ENCODE measurements at places on chromosomes 1 and 21.

- DNase-seq: no peak
These were observed 268.8 kb upstream of the NCAM2 start for GRCh38 chr21:20729376-20729775.

DNA sequence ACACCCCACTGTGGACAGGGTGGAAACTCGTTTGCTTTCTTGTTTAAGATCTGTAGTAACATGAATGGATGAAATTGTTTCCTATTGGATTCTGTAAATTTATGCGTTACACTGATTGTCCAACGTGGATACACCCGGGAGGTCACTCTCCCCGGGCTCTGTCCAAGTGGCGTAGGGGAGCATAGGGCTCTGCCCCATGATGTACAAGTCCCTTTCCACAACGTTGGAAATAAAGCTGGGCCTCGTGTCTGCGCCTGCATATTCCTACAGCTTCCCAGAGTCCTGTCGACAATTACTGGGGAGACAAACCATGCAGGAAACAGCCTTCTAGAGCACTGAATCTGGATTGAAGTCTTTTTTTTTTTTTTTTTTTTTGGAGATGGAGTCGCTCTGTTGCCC, 1.4 kb downstream of the RCC1 start:
- DNase-seq: no peak

DNA sequence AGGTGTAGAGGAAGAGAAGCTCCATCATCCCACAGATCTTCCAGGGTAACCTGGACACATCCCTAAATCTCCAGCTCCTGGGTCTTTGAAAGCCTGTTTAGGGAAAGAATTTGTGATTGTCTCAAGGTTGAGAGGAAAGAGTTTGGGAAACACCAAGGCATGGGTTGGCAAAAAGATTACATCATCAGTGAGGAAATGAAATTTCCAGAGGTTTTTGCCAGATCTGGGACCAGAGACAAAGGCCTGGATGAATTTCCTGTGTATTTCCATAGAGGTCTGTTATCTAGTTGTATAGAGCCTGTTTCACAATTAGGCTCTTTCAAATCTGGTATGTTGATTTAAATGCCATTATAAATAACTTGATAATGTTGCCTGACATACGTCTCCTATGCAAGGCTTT, 82.3 kb downstream of the GPR89B start:
- DNase-seq: no peak

DNA sequence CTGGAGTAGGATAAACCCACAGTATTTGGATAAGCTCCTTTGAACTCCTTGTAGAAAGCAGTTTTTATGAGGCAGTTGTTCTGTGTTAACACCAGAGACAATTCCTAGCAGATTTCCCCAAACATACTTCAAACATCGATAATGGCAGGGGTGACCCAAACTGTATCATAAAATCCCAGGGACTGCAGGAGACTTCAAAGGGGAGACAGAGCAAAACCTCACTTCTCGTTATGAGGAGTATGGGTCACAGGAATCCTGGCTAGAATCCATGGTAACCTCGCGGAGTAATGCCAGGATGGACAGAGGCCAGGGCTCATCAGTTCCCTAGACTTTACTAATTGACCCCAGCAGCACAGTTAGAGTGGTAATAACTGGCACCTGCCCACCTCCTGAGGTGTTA, 148.0 kb downstream of the DHRS3 start:
- DNase-seq: no peak

DNA sequence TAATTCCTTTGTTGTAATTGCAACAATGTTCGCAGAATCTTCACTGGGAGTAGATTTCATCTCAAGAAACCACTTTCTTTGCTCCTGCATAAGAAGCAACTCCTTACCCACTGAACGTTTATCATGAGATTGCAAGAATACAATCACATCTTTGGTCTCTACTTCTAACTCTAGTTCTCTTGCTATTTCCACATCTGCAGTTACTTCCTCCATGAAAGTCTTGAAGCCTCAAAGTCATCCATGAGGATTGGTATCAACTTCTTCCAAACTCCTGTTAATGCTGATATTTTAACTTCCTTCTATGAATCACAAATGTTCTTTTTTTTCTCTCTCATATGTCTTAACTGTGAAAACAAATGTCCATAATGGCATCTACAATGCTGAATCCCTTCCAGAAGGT, 118.6 kb upstream of the RAB4A start:
- no peak for DNase-seq

- no peak for DNase-seq
These were observed 22.5 kb downstream of the CEPT1 start for GRCh38 chr1:111162488-111162880.

DNA sequence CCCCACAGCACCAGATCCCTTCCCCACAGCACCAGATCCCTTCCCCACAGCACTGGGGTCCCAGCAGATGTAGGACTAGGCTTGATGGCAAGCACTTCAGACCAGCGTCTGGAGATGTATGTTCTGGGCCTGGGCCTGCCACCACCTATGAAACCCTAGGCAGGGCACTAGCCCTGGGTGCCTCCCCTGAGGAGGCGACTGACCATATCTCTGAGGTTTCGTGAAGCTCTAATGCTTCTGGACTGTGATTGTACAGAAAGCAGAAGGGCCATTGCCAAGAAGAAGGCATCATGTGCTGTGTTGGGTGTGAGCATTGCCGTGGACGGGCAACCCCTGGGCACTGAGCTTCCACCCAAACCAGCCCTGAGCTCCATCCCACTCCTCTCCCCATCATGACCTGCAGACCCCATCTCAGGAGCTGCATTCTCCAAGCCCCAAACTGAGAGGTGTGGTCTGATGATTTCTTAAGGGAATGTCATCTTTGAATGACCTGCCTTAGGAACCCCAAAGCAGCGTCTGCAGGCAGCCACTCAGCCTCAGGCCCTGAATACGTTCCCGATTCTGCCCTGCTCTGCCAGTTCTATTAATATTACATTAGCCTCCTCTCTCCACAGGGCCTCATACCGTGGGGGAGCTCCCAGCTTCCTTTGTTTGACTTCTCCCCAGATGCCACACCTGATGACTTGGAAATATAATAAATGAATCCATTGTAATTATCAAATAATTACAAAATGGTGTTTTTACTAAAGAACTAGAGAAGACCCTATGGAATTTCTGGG, 163.4 kb downstream of the TRIM33 start:
- no peak for DNase-seq

- DNase-seq: no peak
These were observed 79.2 kb downstream of the PROX1 start for GRCh38 chr1:214066936-214067335.

GRCh38 chr1:207581496-207582153, 63.3 kb upstream of the CR1L start:
- no peak for DNase-seq

DNA sequence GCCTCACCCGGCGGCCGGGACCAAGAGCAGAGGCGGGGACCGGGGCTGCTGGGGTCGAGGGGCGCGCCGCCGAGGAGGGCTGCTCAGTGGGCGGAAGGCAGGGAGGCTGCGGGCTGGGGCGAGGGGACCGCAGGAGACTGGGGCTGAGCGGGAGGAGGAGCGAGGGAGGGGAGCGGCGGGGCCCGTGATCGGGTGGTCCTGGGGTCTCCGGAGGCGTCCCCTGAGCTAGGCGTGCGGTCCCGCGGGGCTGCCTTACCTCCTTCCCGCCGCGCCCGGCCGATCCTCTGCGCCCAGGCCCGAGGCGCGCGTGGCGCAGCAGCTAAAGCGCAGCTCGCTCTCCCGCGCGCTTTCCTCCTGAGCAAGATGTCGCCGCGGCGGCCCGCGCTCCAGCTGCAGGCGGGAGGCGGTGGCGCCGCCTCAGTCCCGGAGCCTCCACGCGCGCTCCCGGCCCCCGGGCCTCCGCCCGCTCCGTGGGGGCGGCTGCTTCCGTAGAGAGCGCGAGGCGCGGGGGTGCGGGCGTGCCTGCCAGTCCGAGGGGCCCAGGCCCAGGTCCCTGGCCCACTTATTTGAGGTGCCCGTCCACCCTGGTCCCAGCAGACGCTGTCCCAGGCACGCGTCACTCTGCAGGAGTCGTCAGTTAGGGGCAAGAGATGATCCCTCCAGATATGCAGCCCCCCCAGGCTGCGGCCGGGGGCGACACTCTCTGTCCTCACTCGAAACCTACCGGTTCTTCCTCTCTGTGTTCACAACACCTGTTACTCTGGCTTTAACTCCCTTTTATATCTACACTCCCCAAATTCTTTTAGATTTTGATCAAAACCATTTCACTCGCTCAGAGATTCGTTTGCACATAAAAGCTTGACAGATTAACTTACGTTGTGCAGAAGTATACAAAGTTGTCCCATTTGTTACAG, at the start of gene CCSAP:
TSS of gene CCSAP (minus strand) at position 392 of the 914 bp plus-strand sequence. CDS start 582 bp downstream, outside the sequence.
- peak; percentile 11 for DNase-seq

DNA sequence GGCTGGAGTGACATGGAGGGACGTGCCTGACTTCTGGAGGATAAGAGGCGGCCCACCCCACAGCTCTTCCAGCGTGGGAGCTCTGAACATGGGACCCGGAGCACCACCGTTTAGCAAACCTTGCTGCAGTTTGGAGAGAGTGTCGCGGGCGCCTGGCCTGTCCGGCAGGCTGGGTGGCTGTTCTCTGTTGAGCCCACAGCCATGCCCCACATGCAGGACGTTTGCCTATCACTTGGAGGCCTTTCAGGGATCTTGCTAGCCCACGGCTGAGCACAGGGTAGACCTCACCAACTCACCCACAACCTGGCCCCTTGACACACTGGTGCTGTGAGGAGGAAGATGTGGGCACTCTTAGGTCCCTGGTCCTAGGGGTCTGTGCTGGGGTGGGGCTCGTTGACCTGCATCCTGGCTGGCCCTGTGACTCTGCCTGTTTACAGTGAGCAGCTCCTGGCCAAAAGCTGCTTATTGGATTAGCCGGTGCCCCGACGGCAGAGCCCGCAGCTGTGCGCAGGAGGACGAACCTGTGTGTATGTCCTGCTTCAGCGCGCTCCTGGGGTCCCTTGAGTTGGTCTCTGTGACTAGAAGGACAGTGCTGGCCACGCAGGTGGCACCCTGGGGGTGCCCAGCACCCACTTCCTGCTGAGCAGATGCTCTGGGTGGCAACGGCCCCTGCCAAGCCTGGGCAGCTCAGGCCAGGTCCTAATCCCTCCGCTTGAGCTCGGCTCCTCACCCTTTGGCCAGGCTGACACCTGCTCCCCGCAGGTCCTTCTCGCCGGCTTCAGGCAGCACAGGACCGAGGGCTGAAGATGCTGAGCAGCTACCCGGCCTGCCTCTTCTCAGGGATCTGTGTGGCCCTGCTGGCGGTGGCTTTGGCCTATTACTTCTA, 72.4 kb upstream of the TRAPPC10 start:
- DNase-seq: no peak

DNA sequence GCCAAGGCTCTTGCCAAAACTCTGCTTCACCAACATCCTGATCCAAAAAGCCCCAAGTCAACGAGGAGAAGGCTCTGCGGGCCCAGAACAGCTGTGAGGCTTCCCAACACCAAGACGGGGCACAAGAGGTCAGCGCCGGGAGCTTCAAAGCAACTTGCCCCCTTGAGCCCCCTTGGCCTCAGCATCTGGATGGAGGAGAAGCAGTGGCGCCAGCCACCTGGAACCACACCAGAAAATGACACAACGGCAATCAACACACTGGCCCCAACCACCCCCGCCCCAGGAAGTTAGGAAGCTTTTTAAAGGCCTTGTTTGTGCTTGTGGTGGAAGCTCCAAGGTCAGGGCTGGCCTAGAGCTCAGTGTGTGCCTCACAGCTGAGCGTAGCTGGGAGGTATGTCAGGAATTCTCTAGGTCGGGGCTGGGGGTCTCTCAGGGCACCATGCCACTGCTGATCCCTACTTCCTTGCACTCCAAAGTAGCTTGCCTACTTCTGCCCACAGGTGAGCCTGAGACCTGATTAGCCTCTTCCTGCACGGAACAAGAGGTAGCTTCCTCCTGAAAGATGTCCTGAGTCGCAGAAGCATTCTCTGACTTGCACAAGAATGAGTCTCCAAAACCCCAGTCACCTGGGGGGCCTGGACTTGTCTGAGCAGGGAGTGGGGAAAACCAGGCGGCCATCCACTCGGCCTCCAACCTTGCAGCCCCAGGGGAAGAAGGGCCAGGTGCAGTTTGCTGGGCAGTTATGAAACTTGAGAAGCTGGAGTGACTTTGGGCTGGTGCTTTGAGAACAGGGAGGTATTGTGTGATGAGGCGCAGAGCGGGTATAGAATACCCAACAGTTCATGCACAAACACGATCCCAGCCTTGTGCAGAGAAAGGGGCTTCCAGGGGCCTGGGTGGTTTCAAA, 9.7 kb upstream of the SRP9 start:
- no peak for DNase-seq

- DNase-seq: peak; percentile 6
These were observed 31.2 kb downstream of the CDCP2 start for GRCh38 chr1:54121482-54122134.

DNA sequence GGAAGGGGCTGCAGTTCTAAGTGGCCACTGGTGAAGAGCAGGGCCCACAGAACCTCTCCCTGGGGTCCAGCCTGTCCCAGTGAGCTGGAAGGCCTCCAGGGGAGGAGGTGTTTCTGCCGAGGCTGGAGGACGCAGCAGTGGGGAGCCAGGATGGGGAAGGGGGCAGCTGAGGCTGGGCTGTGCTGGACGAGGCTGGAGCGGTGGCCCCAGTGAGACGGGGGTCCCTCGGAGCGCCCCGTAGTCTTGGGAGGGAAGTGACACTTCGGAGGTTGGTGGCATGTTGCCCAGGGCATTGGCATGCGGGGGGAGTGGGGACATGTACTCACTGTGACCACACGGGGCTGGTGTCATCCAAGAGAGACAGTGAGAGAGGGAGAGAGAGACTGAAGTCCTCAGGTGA, 33.5 kb downstream of the AJAP1 start:
- DNase-seq: no peak

- DNase-seq: peak; percentile 40
These were observed 477.6 kb downstream of the NPHP4 start for GRCh38 chr1:5514527-5515183.

GRCh38 chr1:88330201-88330600, 353.9 kb upstream of the PKN2 start:
- no peak for DNase-seq

- no peak for DNase-seq
These were observed 221.2 kb downstream of the CACNA1E start for GRCh38 chr1:181704546-181704945.

DNA sequence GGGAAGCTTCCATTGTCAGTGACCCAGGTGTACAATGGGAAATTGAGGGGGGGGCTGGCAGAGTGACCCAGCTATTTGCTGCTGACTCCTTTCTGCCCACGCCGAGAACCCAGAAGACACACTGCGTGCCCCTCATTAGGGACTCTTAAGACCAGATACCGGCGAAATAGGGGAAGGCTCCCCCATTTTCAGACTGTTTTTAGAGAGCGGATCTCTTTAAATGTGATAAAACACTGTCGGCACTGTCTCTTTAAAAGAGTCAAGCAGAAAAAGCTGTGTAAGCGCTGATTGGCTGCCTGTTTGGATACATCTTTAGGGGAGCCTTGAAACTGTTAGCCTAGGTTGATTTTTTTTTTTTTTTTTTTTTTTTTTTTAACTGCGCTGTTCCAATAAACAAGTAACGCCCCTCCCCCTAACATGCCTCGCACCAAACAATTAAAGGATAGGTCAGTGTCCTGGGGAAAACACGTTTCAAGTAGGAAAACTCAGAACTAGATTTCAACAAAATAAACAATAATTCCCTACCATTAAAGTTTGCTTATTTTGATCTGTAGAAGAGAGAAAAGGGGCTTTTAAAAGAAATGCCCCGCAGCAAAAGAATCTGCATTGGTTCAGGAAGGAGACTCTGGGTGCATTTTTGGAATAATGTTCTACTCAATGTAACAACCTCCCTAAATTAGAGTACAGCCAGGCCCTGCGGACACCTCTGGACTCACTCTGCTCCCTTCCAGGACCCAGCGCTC, 1.4 kb upstream of the SSBP3 start:
- peak; percentile 64 for DNase-seq

- no peak for DNase-seq
These were observed 164.8 kb downstream of the TNFSF18 start for GRCh38 chr1:172885971-172886370.

GRCh38 chr21:30563072-30563471, 2.0 kb upstream of the KRTAP19-7 start:
- no peak for DNase-seq

GRCh38 chr1:237888143-237888542, 2.6 kb downstream of the ZP4 start:
- no peak for DNase-seq

Data from activated CD4-positive, CD25-positive, alpha-beta regulatory T cell treated with anti-CD3 and anti-CD28 coated beads, Interleukin-2, amount 50 U/mL, for 16 hours (primary cell).